Right lobe of liver (tissue), 6 donors: ENCODE measurements at places on chromosomes 7 and 10.

DNA sequence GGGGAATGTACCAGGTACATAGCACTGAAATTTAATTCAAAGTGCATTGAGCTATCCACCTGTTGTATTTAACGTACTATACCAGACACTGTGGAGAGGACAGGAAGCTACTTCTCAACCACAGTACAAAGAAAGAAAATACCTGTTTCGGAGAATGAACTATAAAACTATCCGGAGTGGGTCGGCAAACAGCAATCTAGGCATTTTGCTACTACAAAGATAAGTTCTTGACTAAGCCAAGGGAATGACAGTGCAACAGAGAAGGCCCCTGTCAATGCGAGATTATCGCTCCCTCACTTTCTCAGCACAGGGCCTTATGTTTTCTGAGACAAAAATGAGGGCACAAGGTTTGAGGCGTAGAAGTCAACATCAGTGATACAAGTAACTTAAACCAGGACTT lies 27.4 kb downstream of the SFMBT2 start:
- H3K4me1 ChIP-seq = no peaks in the 10 kb centered on the region
- no peak overlapping the region for H3K27ac ChIP-seq
- H3K36me3 ChIP-seq = no peaks in the 10 kb centered on the region
- H3K4me3 ChIP-seq = no peak overlapping the region

DNA sequence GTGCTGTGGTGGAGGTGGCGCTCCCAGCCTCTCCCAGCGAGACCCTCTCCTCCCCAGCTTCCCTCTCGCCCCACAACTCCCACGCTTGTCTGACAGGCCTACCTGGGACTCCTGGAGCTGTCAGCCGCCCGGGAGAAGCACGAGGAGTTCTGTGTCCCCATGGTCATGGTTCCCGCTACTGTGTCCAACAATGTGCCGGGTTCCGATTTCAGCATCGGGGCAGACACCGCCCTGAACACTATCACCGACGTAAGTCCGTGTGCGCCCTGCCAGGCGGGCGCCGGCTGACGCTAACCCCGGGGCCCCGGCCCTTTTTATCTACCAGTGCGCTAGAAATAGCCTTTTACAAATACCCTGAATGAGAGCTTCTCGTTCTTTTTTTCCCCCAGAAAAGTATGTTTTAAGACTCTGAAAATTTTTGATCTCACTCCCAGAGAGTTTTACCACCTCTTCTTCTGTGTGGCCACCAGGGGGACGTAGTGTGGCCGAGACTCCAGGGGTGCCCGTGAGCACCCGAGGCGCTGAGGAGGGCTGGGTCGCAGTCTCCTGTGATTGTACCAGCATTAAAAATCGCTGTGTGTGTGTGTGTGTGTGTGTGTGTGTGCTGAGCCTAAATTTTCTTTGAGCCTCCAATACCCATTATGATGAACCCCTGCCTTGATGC lies 52.6 kb downstream of the PFKP start:
- no peak for DNase-seq
- no peak overlapping the region for H3K27ac ChIP-seq
- H3K36me3 ChIP-seq = no peaks in the 10 kb centered on the region
- H3K4me3 ChIP-seq = no peak overlapping the region
- H3K4me1 ChIP-seq = no peaks in the 10 kb centered on the region

GRCh38 chr10:72069751-72070526 lies 18.4 kb downstream of the SPOCK2 start:
- H3K4me3 ChIP-seq = no peak overlapping the region
- no peaks in the 10 kb centered on the region for H3K36me3 ChIP-seq
- DNase-seq = no peak
- H3K4me1 ChIP-seq = peaks cover 5% of the 10 kb centered on the region

GRCh38 chr7:12565873-12566272 lies 4.6 kb upstream of the SCIN start:
- no peak overlapping the region for H3K4me3 ChIP-seq
- H3K27me3 ChIP-seq = no peaks in the 10 kb centered on the region
- no peaks in the 10 kb centered on the region for H3K36me3 ChIP-seq
- H3K27ac ChIP-seq = no peak overlapping the region
- no peaks in the 10 kb centered on the region for H3K4me1 ChIP-seq
- no peak for DNase-seq

- no peaks in the 10 kb centered on the region for H3K4me1 ChIP-seq
- DNase-seq = peak; percentile 42
- H3K4me3 ChIP-seq = no peak overlapping the region
- no peaks in the 10 kb centered on the region for H3K36me3 ChIP-seq
Observed at GRCh38 chr10:132957981-132958882, 15.9 kb upstream of the CFAP46 start.

GRCh38 chr10:88066876-88067275 lies 203.5 kb downstream of the PTEN start:
- H3K27ac ChIP-seq = no peak overlapping the region
- no peaks in the 10 kb centered on the region for H3K27me3 ChIP-seq
- H3K4me3 ChIP-seq = no peak overlapping the region
- no peak for DNase-seq

DNA sequence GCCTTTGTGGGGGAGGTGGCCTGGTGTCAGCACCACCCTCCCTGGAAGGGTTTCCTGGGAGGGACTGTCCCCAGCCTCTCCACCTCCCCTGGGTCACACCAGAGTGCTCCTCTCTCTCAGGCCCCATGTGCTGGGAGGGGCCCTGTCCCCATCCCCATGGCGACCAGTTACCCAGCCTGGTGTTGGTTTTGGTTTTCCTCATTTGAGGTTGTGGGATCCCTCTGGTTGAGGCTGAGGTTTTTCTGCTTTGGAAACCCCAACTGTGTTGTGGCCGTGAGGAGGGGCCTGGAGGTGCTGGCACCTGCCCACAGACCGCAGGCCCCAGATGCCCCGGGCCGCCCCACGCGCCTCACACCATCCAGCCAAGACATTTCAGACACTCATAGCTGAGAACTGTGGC lies 106.3 kb downstream of the GRK5 start:
- H3K27me3 ChIP-seq = no peaks in the 10 kb centered on the region
- DNase-seq = no peak
- no peaks in the 10 kb centered on the region for H3K36me3 ChIP-seq
- no peak overlapping the region for H3K4me3 ChIP-seq

DNA sequence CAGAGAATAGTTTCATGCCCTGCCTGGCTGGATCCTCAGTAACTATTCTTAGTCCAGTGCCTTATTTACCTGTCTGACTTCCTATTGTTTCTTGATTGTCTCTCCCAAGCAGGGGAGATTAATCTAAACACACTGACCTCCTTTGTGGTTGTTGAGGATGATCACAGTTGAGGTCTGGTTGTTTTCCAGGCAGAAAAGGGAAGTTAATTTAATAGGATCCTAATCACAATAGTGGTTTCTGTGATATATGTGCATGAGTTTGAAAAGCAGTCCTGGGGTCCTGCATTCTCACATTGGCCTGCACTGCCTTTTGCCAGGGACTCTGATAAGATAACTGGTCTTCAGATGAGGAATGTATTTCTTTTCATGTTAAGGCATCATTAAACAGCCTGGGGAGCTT lies 130.1 kb downstream of the SND1 start:
- H3K36me3 ChIP-seq = no peaks in the 10 kb centered on the region
- H3K27me3 ChIP-seq = no peaks in the 10 kb centered on the region
- no peak overlapping the region for H3K27ac ChIP-seq

- no peak overlapping the region for H3K4me3 ChIP-seq
- H3K4me1 ChIP-seq = peaks cover 18% of the 10 kb centered on the region
- H3K27me3 ChIP-seq = no peaks in the 10 kb centered on the region
- no peaks in the 10 kb centered on the region for H3K36me3 ChIP-seq
Observed at GRCh38 chr7:44559485-44559884, 14.2 kb downstream of the DDX56 start.

DNA sequence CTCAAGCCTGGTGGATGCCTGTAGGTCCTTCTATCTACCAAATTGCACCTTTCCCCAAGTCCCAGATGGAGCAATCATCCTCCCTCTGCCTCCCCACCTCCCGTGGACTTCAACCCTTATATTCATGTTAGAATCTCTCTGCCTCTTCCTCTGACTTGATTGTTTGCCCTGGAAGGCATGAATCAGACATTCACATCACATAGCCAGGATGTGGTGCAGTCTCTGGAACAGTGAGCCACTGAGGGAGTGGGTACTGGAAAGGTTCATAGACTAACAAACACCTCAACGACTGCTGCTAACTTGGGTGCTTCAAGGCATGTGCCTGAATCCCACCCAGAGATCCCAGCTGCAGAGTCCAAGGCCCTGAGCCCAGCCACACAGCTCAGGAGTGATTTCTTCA lies 494.0 kb downstream of the TNS3 start:
- H3K4me3 ChIP-seq = no peak overlapping the region
- H3K27ac ChIP-seq = no peak overlapping the region
- no peaks in the 10 kb centered on the region for H3K36me3 ChIP-seq
- no peaks in the 10 kb centered on the region for H3K27me3 ChIP-seq
- no peak for DNase-seq

DNA sequence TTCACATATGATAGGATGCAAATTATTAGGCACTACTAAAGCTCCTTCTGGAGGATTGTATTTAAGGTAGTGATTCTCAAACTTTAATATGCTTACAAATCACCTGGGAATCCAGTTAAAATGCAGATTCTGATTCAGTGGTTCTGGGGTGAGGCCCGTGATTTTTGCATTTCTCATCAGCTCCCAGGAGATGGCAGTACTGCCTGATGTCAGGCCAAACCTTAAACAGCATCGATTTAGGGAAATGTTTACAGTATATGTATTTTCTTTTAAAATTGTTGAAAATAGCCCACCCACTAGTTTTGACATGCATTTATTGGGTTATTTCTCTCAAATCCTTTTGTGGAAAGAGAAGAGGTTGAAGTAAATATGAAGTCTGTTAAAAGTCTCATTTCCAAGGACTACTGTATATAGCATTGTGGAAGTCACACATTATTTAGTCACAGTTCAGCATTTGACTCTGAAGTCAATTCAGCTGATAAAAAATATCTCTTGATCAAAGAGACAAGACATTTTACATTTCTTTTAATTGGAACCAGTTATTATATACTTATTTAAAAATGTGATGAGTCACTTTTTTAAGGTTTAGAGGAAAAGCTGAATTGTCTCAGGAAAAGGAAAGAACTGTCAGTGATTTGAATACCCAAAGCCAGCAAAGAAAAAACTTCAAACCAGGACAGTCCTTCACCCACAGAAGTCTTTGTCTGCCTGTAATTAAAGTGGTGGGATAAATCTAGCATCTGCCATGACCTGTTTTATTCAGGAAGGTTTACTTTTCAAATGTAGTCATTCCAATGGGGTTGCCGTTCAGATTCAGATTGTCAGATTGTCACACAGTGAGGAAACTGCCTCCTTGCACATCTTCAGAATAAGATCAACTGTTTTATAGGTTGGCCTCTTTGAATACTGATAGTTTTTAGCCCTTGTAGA lies 21.1 kb upstream of the HBP1 start:
- DNase-seq = no peak
- H3K27me3 ChIP-seq = no peaks in the 10 kb centered on the region
- H3K4me3 ChIP-seq = no peak overlapping the region
- no peaks in the 10 kb centered on the region for H3K36me3 ChIP-seq
- H3K4me1 ChIP-seq = peaks cover 9% of the 10 kb centered on the region

DNA sequence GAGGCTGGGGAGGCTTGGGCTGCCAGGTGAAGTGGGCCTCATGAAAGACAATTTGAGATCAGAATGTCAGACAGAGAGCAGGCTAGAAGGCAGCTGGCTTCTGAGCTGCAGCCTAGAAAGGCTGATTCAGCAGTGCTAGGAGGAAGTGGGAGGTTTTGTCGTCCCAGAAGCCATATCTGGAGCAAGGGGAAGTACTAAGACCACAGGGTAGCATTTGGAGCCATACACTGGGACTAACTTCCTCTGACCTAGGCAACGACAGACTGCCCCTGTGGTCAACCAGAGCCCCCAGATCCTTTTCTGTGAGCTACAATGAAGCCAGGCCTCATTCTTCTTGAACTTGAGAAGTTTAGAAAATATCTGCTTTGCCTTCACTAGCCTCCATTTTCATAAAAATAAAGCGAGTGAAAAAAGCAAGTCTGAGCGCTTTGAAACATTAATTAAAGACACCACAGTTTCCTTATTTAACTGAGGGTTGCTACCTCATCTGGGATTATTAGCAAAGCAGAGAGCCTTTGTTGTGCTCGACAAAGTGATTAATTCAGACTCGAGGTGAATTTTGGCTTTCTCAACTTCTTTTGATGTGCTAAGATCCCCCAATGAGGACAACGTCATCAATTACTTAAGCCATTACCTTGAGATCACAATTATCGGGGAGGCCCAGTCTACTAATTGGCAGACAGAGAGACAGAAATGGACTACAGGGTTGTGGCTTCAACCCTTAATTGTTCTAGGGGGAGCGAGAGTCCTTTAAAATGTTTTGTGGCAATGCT lies 26.6 kb downstream of the TBXAS1 start:
- H3K4me3 ChIP-seq = no peak overlapping the region
- no peaks in the 10 kb centered on the region for H3K27me3 ChIP-seq
- H3K27ac ChIP-seq = peak overlapping the region; percentile 8
- H3K4me1 ChIP-seq = no peaks in the 10 kb centered on the region
- no peaks in the 10 kb centered on the region for H3K36me3 ChIP-seq

DNA sequence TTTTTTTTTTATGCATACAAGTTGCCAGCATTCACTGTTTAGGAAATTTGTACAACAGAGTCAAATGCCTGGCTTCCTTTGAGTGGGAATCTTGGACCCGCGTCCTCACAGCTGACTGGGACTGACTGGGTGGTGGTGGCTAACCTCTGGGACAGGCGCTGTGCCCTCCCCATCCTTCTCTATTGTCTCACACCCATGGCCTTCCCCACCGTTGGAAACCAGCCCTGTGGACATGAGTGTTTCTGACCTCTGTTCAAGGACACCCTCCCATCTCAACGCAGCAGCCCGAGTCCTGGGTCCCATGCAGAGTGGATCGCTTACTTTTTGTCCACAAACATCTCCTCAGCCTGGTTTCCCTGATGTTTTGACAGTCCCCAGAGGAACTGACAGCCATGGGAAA lies 125.1 kb upstream of the PPIF start:
- no peak for DNase-seq
- no peak overlapping the region for H3K27ac ChIP-seq
- peaks cover 12% of the 10 kb centered on the region for H3K36me3 ChIP-seq
- no peaks in the 10 kb centered on the region for H3K27me3 ChIP-seq
- no peak overlapping the region for H3K4me3 ChIP-seq

DNA sequence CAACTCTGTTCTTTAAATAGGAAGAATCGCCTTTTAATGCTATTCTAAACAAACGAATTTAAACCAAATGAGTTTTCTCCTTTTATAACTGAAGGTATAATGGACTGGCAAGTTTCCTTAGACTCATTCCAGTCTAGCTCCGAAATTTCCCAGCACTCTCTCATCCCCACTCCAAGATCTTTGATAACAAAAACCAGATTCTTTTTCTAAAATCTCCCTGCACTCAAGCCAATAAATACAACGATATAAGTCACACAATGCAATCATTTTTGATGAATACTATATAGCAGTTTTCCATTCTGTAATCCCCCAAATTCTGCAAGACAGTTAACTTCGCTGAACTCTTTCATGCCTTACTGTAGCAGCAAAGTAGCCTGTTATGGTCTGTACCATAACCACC lies 1.9 kb downstream of the OGA start:
- H3K27me3 ChIP-seq = no peaks in the 10 kb centered on the region
- H3K27ac ChIP-seq = no peak overlapping the region
- H3K36me3 ChIP-seq = no peaks in the 10 kb centered on the region
- peak overlapping the region; percentile 80 for H3K4me3 ChIP-seq
- H3K4me1 ChIP-seq = no peaks in the 10 kb centered on the region
